Germinal center (tissue), 1 donor: ENCODE measurements at places on chromosomes 1 and 21.

DNA sequence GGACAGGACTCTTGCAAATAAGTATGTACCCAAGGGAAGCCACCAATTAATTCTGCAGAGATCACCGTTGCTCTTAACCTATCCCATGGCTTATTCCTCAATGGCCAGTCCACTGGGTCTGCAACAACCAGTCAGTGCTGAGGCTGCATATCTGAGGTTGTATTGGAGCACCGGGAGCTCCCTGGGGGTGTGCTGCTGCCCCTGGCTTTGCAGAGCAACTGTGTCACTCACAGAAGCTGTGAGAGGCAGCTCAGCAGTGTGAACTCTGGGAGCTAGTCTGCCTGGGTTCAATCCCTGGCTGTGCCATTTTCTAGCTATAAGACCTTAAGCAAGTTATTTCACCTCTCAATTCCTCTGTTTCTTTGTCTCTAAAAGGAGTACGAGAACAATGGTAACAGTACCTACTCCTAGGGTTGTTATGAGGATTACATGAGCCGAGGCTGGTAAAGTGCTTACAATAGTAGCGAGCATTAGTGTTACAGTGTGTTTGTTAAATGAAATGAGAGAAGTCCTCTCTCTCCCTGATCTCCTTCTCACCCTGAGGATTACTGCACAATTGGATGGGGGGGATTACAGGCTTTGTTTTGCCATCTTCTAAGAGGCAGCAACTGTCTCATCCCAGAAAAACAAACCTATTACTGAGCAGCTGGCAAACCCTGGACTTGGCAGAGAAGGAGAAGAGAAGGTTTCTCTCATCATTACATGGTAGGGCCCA is 3.6 kb downstream of the RXRG start:
- DNase-seq, result no peak

DNA sequence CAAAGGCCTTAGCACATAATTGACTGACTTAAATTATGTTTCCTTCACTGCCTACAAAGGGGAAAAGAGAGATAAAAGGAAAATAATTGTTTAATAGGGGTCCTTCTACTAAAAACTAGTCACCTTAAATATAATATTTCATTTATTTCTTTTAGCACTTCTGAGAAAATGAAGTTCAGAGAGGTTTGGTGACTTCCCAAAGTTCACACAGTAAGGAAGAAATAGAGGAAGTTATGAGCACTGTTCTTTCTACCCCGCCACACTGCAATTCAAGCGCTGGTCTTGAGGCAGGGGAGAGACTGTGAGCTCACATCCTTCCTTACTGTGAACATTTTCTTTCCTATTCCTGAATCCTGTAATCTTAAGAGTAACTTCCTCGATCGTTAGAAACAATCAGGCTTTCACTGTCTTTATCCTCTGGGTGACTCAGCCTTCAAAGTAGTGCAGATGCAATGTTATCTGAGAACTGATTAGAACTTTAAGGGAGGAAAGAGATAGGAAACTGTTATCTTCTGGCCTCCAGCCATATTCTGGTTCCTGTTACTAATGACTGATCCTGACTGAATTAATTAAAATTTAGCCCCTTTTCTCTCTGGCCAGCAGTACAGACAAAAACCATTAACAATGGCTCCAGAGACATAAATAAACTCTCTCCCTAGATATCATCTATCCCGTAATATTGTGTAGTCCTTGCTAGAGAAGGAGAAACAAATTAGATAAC is 6.8 kb downstream of the RGS5 start:
- DNase-seq, result no peak

DNA sequence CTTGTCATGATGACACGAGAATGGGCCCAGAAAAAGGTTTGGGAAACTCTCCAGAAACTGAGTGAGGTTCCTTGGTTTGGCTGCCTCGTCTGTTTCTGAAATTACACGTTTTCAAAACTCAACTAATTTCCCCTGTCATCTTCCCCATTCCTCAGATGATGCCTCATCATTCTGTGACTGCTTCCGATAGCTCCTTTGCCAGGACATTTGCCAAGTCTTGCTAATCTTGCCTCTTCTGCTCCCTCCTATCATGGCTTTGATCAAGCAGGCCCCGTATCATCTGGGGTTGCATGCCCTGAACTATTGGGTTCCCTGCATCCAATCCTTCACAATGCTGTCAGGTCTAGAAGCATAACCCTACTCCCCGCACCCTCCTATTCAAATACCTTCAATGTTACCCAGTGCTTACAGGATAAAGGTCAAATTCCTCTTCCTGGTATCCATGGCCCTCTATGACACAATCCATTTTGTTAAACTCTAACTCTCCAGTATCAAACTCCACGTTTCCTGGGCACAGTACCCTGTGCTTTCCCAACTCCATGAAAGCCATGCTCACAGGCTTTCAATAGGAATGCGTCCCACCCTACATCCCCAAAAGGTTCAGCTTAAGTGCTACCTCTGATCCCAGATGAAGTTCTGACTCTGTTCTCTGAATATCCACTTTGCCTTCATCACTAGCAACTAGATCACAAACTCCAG is 22.2 kb upstream of the TMEM200B start:
- DNase-seq, result no peak

GRCh38 chr1:221567859-221568507 is 173.9 kb downstream of the DUSP10 start:
- no peak for DNase-seq

DNA sequence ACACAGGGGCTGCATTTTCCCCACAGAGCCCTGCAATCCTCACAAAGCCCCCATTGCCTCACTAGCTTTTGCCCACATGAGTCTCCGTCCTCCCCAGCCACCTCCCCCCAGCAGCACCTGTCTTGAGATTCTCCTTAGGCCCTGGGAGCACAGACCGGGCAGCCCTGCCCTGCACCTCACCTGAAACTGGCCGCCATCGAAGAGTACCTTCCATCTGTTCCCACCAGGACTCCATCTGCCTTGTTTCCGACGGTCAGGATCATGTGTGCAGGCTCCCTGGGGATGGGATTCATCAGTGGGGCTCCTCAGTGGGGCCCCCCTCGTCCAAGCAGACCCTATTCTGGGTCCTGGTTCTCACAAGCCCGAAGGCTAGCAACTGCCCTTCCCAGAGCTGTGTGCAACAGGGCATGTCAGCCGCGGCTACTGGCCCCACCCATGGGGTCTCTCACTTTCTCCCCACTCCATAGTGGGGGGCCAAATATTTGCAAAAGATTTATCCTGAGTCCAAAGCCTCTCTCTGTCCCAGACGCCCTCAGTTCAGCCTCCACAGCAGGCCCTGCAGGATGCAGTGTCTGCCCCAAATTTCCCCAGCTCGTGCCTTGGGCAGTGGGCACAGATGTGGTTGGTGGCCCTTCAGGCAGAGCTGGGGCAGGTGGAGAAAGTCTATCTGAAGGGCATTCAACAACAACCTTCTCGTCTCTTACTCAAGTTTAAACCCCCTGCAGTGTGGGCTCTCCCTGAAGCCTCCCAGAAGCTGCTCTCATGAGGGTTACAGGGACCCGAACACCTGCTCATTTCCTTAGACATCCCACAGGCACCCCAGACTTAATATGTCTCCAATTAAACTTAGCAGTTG is 4.8 kb downstream of the PDZK1IP1 start:
- no peak for DNase-seq
